T follicular helper cell (primary cell): ENCODE measurements at places on chromosomes 16 and 17.

DNA sequence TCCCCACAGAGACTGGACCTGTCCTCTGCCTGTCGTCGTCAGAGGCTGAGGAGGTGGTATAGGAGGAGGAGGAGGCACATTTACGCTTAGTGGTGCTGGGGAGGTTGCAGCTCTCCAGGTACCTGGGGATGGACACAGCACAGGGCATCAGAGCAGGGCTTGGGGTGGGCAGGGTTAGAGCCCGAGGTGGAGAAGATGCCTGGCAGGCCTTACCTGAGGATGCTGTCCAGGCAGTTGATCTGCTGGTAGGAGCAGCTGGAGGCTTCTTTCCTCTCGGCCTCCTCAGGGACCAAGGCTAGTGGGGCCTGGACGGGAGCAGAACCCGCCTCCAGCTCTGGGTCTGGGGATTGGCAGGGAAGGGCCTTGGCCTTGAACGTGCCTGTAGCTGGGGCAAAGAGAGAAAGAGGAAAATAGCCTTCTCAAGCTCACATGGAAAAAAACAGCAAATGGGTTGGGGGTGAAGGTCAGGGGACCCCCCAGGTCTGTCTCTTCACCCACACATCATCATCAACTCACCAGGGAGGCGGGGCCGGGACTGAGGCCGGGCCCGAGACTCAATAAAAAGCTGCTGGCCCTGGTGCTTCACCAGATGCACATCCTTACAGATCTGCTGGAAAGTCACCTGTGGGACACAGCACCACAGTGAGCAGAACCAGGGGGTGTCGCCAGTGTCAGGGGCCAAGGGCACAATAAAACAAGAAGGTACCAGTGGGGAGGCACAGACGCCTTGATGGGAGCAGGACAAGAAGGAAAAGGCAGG, 5.6 kb downstream of the PER1 start:
- DNase-seq, result no peak

- no peak for DNase-seq
Measured at GRCh38 chr17:75695830-75696271, 25.4 kb upstream of the ITGB4 start.

- DNase-seq, result no peak
Measured at GRCh38 chr16:67951485-67951884, 7.6 kb upstream of the LCAT start.

GRCh38 chr17:17059301-17059890, 17.1 kb downstream of the MPRIP start:
- no peak for DNase-seq
